ENCODE measurements at places on chromosomes 2 and 18.

- DNase-seq = no peak
Observed at GRCh38 chr2:42327125-42327524, 33.9 kb downstream of the COX7A2L start.

GRCh38 chr2:29276151-29276550 is 160.9 kb downstream of the CLIP4 start:
- no peak for DNase-seq

DNA sequence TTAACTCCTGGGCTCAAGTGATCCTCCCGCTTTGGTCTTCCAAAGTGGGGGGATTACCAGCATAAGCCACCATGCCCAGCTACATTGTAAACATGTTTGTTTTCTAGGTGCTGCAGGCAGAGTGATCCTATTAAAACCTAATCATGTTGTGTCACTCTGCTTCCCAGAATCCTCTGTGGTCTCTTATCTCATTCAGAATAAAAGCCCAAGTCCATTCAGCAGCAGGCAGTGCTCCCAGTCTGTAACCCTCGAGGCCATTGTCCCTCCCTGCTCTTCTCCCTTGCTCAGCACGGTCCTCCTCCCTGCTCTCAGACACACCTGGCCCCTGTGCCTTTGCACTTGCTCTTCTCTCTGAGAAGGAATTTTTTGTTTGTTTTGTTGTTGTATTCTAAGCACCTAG is 11.1 kb upstream of the CABYR start:
- no peak for DNase-seq

DNA sequence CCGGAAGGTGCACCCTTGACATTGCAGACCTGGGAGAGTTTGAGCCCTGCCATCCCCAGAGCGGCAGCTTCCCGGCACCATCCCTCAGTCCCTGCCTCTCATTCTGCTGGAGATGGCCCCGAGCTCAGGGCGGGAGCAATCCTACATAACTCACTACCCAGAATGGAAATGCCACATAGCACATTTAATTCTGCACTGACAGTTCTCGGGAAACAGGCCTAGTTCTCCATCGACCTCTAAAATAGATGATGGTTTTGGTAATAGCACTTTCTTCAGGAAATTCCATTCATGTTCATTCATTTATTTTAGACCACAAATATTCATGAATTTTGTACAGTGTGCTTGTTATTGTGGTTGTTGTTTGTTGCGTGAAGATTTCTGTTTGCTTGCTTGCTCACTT is 92.9 kb upstream of the SLC14A2 start:
- no peak for DNase-seq

DNA sequence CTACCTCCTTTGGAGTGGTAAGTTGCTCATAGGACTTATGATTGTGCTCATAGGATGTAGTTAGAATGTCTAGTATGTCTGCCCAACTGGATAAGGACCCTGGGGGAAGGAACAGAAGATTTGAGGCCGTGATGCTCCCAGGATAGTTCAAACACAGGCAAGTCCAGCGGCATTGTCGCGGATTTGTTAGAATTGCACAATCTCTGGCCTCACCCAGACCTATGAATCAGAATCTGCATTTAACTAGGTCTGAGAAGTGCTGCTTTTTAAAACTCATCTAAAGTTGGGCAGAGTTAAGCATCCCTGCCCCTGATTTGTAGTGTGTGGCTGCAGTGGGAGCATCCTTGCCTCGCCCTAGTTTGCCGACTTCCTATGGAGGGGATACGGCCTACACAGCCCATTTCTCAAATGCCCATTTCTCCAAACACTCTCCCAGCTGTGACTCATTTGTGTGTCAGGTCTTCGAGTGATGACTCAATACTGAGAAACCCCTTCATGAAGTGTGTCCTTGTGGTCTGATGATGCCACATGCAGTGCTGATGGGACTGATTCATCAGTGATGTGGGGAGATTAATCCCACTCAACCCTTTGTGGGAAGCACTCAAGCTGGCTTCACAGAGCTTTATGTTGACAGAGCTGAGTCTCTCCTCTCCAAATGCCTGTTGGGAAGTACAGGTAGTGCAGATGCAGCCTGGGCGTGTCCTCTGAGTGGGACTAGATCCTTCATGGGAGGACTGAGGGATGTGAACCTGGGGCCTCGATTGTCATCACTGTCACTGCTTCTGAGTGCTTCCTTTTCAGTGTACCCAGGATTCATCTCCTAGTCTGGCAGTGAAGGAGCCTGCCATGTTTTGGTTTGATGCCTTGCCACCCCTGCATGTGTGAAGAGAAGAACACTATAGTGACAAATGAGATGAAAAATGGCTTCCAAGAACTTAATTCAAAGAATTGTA is 18.7 kb downstream of the SMIM21 start:
- DNase-seq = no peak

DNA sequence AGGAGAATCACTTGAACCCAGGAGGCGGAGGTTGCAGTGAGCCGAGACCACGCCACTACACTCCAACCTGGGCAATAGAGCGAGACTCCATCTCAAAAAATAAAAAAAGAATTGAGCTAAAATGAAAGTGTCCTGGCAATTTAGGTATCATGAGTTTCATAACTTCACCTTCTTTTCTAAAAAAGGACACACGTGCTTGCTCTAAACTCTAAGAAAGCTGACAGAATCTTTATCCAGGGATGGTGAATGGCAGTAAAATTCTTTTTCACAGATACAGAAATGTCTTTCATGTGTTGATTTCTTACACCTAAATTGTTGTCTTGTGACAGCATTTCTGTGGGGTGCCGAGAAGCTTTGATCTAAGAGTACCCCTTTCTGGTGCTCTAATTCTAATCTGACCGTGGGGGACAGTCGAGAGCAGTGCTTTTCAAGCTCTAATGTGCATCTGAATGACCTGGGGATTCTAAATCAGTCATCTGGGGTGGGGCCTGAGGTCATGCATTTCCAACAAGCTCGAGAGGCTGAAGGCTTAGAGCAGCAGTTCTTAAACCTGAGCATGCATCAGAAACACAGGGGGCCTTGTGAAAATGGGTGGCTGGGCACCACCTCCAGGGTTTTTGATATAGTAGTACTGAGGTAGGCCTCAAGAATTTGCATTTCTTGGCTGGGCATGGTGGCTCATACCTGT is 42.1 kb upstream of the REL start:
- DNase-seq = no peak

DNA sequence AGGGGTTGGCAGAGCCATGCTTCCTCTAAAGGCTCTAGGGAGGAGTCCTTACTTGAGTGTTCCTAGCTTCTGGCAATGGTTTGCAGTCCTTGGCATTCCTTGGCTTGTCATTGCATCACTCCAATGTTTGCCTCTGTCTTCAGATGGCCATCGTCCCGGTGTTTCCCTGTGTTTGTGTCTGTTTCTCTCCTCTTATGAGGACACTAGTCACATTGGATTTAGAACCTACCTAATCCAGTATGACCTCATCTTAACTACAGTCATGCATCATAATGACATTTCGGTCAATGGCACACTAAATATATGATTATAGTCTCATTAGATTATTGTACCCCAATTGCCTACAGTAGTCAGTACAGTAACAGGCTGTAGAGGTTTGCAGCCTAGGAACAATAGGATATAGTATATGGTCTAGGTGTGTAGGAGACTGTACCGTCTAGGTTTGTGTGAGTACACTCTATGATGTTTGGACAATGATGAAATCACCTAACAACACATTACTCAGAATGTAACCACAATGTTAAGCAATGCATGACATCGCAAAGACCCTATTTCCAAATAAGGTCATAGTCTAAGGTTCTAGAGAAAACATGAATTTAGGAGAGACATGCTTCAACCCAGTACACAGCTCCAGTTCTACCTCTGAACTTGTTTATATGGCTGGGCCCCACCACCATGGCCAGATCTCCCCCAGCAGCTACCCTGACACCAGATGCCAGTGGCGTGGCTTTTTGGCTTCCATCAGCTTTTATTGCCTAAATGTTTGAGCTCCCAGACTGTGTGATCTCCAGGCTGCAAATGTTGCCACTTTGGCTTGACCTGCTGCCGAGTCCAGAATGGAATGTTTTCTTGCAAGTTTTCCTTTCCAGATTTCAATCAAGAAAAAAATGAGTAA is 22.1 kb downstream of the SRD5A2 start:
- DNase-seq = no peak

DNA sequence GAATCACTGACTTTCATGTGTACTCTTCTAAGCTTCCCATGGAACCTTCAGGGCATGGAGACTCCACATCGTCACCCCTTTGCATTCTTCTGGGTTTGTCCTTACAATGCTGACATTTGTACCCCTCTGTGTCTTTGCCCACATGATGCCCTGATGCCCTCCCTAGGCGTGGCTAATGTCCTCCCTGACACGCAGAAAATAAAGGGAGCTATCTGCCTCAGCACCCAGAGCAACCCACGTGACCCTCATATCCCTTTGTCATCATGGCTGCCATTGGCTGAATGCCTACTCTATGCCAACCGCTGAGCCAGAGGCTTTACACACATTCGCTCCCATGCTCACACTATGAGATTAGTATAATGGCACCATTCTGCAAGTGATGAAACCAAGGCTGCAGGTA is 86.4 kb upstream of the KLHL29 start:
- DNase-seq = no peak

- no peak for DNase-seq
Observed at GRCh38 chr18:55833543-55833942, 245.6 kb upstream of the TCF4 start.

DNA sequence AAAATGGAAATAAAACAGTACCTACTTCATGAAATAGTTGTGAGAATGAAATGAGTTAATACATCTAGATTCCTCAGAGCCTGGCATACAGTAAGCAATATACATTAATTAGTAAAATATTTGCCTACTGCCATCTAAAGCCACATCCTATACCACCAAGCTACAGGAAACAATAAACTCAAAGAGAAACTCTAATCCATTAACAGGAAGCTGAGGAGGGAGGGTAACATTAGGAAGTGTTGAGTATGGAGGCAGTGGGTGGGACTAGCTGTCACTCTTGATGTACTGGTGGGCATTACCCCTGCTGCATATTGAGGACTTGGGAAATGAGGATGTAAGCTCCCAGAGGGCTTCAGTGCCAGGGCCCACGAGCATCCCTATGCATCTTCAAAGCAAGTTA is 396.5 kb downstream of the TNS1 start:
- no peak for DNase-seq

DNA sequence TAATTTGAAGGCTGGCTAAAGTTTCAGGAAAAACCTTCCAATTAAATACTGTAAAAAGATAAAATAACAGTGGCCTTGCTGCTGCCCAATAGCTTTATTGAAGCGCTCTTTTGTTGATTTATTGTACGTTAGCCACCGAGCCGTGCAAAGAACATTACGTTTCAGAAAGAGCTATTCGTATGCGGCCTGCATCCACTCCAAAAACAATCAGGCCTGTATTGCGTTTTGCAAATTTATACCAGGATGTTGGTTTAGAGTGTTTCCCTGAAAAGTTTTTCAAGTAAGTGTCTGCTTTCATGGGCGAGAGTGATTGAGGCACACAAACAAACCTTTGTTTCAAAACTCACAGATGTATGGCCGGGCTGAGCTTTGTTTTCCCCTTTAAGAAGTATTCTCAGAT is 257.2 kb upstream of the SALL3 start:
- DNase-seq = no peak

DNA sequence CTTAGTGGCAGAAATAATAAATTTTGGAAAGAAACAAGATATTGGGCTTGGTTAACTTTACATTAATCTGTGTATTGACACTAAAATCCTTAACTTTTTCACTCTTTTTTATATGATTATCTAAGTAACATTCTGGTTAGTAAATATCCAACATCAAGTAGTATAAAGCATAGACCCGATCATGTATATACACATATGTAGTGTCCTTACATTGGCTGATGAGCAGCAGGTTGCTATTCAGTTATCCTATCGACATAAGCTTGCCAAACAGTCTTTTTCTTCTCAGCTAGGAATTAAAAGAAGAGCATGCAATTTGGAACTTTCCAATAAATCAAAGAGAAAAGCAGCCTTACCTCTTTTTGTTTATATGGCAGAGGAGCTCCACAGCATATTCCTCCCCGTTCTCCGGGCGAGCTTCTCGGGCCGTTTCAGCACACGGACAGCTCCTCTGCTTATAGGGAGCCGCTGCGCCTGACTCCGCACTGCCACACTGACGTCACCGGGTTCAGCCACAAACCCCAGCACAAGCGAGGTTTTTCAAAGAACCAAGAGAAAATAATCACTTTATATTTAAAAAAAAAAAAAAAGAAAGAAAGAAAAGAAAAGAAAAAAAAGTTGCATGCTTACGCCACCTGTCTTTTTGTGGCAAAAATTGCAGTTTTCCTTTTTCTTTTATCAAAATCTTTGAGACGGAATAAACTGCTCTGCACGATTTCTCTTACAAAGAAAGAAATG is at the start of gene SCG2:
Gene SCG2, minus strand, starts transcription at position 430 of the 735 bp plus-strand sequence. CDS start 3,079 bp downstream, outside the sequence.
- DNase-seq = peak; percentile 23

DNA sequence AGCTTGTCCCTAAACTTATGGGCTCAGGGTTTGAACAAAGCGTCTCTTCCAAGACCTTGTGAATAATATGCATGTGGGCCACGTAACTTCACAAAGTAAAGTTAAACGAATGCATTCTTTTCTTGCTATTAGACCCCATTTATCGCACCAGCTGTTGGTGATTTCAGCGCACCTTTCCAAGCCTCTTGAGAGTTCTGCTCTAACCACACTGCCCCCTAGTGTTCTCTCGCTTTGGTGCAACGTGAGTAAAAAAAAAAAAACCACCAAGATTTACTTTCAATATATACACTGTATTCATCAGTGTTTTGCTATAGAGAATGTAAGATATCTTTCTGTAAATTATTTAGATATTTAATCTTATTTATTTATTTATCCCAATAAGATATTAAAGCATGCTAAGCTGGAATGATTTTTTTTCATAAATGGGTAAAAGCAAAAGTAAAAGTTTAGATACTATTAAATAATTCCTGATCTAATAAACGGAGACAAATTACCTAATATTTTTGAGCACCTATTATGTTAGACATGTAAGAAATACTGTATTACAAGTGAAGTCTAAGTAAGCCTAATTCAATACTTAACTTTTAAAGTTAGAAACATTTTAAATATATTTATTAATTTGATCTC is 459.5 kb downstream of the DLGAP1 start:
- peak; percentile 26 for DNase-seq

DNA sequence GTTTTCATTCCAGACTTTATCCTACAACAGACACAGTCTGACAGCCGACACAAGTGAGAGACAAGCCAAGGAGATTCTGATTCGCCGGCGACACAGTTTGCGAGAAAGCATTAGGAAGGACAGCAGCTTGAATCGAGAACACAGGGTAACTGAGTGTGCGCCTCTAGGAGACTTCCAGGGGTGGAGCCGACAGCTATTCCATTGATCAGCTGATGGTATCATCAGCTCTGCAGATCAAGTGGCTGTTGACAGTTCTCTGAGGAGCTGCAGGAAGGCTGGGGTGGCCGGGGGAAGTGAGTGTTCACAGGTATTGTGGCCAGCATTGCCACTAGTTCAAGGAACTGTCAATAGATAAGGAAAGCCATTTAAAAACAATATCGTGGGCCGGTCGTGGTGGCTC is 57.3 kb upstream of the TMEM182 start:
- DNase-seq = no peak

- no peak for DNase-seq
Observed at GRCh38 chr2:102315921-102316320, 4.6 kb downstream of the IL1RL1 start.

GRCh38 chr18:79819968-79820351 is 22.2 kb downstream of the KCNG2 start:
- no peak for DNase-seq

- DNase-seq = no peak
Observed at GRCh38 chr2:45729753-45730512, 78.5 kb downstream of the PRKCE start.

All from activated CD8-positive, alpha-beta memory T cell treated with anti-CD3 and anti-CD28 coated beads, Interleukin-2, amount 50 U/mL, for 4 hours (primary cell).